ENCODE measurements at places on chromosomes 5 and 9.

- DNase-seq = no peak
These were observed 35.6 kb downstream of the RASEF start for GRCh38 chr9:83027153-83027891.

DNA sequence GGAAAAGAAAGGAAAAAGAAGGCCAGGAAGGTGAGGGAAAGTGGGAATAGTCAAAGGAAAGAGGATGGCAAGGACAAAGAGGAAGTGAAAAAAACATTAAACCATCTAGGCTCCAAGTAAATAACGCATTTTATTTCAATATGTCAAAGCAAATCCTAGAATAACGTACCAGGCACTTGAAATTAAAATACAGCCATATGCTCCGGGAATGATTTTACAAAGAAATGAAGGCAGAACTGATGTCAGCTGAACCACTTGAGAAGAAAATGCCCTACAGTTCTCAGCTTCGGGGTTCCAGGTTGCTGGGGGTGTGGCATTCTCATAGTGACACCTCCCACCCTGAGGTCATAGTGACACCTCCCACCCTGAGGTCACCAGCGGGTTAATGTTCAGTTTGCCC lies 281.6 kb downstream of the SEMA5A start:
- DNase-seq = no peak

DNA sequence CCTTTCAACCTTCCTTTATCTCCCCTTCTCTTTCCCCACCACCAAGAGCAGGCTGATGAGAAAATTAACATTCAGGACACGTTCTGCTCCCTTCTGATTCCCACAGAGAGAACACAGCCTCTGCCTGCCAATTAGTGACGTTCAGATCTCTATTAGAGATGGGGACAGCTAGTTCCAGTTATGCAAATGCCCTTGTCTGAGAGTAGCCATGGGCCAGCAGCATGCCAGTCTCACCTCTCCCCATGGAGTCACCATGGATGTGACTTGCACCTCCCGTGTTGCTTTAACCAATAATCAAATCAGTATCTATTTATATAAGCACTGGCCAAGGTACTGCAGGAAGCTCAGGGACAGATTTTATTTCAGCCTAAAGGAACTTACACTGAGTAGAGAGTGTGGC lies 61.3 kb downstream of the KCNIP1 start:
- DNase-seq = peak; percentile 32

GRCh38 chr9:111937781-111938426 lies 41.3 kb downstream of the UGCG start:
- DNase-seq = no peak

GRCh38 chr9:37471942-37472684 lies 6.9 kb upstream of the ZBTB5 start:
- peak; percentile 16 for DNase-seq

DNA sequence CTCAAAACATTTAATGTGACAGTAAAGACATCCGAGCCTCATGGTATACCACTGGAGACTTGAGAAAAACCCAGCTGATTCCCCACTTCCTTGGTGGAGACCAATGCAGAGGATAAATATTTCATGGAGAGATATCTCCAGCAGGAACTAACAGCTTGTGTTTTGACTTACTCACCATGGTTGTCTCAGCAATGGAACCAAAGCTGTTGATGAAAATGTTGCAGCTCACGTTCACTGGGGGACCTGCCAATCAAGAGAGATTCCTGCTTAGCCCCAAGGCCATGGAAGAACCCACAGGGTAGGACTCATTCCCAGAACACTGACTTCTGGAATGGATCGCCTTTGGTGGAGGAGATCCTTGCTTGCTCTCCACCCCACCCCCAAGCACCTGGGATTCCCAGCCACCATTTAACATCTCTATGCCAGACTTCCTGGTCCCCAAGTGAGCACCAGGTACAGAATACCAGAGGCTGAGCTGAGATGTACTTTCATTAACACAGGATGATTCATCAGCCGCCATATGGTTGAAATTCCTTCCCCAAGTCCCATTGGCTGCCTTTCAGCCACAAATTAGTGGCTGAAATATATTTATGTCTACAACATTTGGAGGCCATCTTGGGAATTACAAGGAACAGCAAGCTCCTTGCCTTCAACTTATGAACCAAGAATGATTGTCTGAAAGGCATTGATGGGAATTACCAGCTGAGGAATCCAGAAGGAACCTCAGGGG lies 37.9 kb downstream of the GLRA1 start:
- DNase-seq = no peak

GRCh38 chr5:121386334-121386733 lies 465.3 kb upstream of the FTMT start:
- DNase-seq = no peak

GRCh38 chr5:126872561-126873354 lies 95.8 kb downstream of the LMNB1 start:
- no peak for DNase-seq
